ENCODE measurements at places on chromosomes 16 and 17.

DNA sequence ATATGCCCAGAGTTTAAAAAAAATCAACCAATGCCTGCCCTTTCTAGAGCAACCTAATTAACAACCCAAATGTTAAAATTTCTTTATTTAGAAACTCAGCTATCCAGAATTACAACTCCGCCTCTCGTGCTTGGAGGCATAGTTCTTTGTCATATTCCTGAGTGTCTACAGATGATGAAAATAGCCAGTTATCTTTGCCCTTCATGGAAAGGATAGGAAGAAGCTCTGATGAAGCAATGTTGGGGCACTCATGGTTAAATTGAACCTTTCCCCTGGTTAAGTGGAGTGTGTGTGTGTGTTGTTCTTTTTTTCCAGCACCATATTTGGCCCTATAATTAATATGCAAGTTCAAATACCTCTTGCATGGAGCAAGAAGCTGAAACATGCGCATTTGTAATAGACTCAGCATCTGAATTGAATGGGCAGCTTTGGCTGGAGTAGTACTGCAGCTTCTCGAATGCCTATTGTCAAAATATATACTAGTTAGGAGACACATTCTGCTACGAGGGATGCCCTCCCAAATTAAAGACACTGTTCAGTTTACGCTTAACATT, 506.2 kb downstream of the WWOX start:
- DNase-seq, result no peak

- no peak for DNase-seq
These were observed 5.7 kb upstream of the ACTG1 start for GRCh38 chr17:81518113-81518784.

DNA sequence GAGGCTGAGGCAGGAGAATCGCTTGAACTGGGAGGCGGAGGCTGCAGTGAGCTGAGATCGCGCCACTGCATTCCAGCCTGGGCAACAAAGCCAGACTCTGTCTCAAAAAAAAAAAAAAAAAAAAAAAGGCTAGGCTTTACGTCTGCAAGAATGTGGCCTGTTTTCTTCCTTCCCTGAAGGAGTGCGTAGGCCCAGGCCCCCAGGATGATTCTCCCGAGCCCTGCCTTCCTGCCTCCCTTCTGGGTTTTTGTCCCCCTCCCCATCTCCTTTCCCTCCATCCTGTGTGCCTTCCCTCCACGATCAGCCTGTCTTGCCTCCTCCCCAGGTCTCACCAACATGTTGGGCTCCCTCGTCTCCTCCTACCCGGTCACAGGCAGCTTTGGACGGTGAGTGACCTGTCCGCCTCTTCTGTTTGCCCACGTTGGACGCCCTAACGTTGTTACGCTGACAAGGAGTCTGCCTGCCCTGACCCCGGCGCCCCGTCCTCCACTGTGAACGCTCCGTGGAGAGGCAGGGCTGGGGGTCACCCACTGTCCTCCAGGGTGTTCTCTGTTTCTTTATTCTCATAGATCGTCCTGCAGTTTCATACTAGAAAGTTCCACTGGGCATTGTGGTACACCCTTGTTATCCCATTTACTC, 15.7 kb upstream of the RNF213 start:
- DNase-seq, result no peak

- no peak for DNase-seq
These were observed 38.2 kb downstream of the PLCG2 start for GRCh38 chr16:81817296-81817695.

DNA sequence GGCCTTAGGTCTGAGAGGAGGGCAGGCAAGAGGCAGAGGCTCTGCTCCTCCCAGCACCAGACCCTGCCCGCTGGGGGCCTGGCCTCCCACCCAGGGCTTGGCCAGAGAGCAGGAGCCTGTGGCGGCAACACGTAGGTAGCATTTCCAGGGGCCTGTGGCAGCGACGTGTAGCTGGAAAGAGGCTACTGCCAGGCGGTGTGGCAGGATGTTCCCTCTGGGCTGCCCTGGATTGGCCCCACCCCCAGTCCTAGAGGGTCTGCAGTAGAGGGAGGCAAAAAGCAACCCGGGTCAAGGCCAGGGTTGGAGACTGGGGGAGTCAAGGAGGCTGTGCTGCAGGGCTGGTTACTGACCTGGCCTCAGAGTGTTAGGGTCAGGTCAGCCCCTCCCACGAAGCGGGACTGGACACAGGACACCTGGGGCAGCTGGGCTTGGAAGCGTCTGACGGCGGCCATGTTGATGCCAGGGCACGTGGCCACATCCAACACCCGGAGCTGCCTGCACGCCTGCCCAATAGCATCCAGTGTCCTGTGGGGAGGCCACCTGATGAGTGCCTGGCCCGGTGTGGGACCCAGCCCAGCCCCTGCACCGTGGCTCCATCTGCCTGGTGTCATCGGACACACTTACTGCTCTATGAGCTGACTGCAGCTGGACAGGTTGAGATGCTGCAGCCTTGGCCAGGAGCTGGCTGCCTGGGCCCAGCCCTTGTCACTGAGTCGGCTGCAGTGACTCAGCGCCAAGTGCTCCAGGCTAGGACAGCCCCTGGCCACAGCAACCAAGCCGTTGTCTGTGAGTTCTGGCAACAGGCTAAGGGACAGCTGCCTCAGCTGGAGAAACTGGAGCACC, 8.5 kb downstream of the ELMO3 start:
- DNase-seq, result no peak

DNA sequence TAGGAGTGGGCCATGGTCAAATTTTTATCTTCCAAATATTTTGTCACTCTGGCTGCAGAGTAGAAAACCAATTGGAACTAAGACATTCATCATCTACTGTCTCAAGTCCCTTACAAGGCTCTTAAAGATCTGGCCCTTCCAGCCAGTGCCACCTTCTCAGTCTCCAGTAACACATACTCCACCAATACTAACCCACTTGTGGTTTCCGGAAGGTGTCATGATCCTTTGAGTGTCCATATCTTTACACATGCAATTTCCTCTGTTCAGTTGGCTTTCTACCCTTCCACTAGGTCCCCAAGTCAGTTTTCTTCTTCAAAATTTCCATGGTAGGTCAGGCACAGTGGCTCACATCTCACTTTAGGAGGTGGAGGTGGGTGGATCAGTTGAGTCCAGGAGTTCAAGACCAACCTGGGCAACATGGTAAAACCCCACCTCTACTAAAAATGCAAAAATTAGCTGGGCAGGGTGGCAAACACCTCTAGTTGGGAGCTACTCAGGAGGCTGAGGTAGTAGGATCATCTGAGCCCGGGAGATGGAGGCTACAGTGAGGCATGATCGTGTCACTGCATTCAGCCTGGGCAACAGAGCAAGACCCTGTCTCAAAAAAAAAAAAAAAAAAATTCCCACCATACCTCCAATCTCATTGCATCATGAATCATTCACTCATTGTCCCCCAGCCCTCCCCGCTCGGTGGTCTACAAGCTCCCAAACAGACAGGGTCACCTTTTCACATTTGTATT, 6.0 kb upstream of the GRB2 start:
- no peak for DNase-seq

- no peak for DNase-seq
These were observed 7.3 kb downstream of the MILR1 start for GRCh38 chr17:64455993-64456885.

DNA sequence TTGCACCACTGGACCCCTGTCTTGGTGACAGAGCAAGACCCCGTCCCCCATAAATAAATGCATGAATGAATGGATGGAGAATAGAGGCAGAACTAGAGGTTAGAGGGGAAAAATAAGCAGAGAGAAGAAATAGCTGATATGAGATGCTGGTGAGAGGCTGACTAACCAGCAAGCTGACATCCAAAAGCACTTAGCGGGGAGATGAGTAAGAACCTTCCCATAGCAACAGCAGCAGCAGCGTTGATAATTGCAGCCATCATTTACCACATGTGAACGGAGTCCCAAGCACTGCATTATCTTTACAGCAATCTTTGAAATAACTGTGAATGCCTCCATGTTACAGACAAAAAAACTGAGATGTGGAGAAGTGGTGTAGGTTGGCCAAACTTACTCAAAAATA, 777.3 kb upstream of the EEF2KMT start:
- DNase-seq, result no peak

GRCh38 chr17:81385320-81386111, 9.7 kb upstream of the BAHCC1 start:
- DNase-seq, result no peak

- DNase-seq, result no peak
These were observed 53.7 kb downstream of the IQCK start for GRCh38 chr16:19771796-19772195.

- DNase-seq, result no peak
These were observed 250.5 kb downstream of the CEP112 start for GRCh38 chr17:65941356-65941899.

DNA sequence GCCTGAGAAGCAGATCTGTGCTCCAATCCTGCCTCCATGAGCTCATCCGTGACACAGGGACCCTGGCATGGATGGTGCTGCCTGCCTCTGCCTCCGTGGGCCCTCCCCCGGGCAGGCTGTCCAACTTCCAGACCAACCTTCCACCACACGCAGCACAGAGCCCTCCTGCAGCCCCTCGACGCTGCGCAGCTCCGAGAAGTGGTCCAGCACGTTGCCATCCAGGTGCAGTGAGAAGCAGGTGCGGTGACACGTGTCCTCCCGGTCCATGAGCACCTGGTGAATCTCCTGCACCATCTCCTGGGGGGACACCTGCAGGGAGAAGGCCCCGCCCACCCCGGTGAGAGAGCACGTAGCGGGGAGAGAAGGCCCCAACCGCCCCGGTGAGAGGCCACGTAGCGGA, 8.4 kb downstream of the CLUH start:
- DNase-seq, result no peak

- DNase-seq, result no peak
These were observed 78.1 kb upstream of the XYLT1 start for GRCh38 chr16:17548825-17549224.

GRCh38 chr17:67035131-67036083, 8.9 kb upstream of the CACNG1 start:
- DNase-seq, result no peak

DNA sequence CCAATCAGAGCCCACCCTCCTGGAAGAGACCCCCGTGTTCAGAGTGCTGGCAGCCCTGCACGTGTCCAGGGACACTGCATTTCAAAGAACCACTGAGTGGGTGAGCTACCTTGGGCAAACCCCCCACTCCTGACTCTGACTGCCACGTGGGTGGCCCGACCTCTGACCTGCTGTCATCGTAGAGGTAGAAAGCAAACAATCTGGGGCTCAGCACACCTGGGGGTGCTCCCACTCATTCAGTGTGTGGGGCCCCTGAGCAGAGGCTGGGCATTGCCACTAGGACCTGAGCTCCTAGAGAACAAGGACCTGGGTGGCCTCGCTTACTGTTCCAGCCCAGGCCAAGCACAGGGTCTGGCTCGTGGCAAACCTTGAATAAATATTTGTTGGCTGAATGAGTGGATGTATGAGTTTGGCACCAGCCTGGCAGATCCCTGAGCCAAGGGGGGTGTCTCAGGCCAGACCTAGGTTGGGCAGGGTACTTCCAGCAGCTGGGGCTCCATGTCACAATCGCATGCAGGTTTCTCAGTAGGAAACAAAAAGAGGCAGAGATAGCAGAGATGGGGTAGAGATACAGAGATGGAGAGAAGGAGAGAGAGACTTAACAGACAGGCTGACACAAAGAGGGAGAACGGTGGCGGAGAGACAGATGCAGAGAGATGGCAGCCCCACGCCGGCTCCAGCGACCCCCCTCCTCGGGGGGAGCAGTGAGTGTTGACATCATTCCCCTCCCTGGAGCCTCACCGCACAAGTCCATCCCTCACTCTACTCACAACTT, 5.4 kb upstream of the DRC7 start:
- DNase-seq, result no peak

- DNase-seq, result no peak
These were observed 38.3 kb upstream of the MAP3K14 start for GRCh38 chr17:45355087-45355486.

DNA sequence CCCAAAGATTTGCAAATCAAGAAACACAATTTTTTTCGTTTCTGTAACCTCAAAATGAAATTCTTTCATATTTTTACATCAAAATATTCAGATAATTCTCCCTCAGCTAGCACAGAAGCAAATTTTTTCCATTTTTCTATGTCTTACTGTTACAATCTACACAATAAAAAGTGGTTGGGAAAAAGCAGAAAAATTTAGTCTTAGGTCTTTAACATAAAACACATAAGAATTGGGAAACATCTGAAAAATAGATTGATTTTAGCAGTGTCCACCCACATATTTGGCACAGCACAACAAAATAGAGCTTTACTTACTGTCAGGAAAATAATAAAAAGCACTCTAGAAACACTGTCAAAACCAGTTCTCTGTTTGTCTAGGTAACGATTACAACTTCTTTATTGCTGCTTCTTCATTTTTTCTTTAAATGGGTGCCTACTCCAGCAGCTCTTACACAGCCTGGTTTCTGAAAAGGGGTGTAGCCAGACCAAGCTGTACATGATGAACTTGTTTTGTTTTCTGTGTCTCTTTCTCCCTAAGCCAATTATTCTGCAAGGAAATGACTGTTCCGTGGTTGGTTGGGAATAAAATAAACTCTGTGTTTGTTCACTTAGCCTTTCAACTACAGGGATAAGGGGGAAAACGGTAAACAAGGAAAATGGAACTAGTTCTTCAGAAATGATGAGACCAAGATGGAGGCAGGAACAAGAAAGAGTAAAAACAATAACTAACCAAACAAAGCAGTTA, at the start of gene ABCA6:
Gene ABCA6 (minus strand): TSS at position 465 of the 744 bp plus-strand sequence. CDS start 1,192 bp downstream, outside the sequence.
- no peak for DNase-seq

All from NCI-H1930 (cell line).